Vagina (tissue), 2 donors: ENCODE measurements at places on chromosomes 12 and 14. TPM values are rescaled to one million over a fixed set of nuclear protein-coding genes. Genes with fewer than 3 reads are reported as not detected.

The ESPL1 gene
- total RNA-seq = 17.7 TPM

The SIRT4 gene
- not detected for total RNA-seq

The TMEM52B gene
- total RNA-seq = not detected

The TMCC3 gene
- 11.5 TPM for total RNA-seq

- DNase-seq = no peak
Measured at GRCh38 chr12:122406701-122407164, 15.7 kb downstream of the CLIP1 start.

GRCh38 chr12:1919763-1920162 lies 1.3 kb upstream of the CACNA2D4 start:
- DNase-seq = no peak

GRCh38 chr12:104966677-104967076 lies 8.6 kb upstream of the SLC41A2 start:
- DNase-seq = no peak

DNA sequence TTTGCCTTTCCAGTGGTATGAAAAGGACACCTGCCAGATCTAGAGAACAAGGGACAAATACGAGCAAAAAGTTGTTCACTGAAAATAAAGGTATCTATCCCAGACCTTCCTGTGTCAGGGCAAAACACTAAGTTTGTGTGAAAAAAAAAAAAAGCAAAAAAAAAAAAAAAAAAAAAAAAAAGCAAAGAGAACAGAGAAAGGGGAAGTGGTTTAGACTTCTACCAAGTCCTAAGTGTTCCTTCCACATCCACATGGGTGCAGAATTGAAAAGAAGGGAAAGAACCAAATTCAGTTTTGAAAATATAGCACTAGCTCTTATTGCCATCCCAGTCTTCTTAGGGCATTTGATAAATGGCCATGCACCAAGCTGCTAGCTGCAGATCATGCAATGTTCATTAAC lies 41.7 kb downstream of the ZCRB1 start:
- no peak for DNase-seq

DNA sequence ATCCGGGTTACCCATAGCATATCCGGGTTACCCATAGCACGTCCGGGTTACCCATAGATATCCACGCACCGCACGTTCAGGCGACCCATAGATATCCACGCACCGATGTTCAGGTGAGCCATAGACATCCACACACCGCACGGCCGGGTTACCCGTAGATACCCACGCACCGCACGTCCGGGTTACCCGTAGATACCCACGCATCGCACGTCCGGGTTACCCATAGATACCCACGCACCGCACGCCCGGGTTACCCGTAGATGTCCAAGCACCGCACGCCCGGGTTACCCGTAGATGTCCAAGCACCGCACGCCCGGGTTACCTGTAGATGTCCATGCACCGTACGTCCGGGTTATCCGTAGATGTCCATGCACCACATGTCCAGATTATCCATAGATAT lies 60.3 kb upstream of the SYT1 start:
- no peak for DNase-seq

GRCh38 chr12:58248599-58248998 lies 307.2 kb downstream of the ATP23 start:
- no peak for DNase-seq

DNA sequence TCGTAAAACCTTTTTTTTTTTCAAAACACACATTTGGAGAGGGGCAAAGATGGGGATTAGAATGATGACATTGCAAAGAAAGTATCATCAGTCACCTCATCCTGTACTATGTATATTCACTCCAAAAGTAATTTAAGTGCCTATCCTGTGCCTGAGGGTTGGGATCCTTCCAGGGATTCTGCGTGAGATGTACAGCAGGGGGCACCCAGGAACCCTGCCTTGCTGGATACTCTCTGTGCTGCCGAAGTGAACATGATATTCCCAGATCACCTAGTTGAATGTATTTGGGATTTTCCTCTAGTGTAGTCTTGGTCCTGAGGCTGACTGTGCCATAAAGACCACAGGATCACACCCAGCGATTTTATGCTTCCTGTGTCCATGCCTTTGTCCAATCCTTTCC lies 372.7 kb downstream of the IPO8 start:
- DNase-seq = no peak

DNA sequence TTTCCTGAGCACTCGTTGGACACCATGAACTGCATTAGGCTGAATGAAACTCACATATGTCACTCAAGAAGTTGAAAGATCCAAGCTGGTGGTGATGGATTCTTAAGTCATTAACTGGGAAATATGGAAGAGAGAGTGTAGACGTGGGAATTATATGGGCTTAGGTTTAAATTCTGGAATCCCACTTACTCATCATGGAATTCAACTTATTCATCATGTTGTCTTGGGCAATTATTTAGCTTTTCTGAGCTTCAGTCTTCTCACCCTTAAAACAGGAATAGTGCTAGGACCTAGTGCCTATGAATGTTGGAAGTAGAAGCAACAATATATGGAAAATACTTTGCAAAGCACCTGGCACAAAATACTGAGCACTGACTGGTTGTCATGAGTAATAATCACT lies 292.4 kb upstream of the TBX3 start:
- DNase-seq = no peak

- no peak for DNase-seq
Measured at GRCh38 chr12:113462998-113463745, 8.5 kb downstream of the LHX5 start.

- DNase-seq = no peak
Measured at GRCh38 chr12:79737875-79738718, 47.3 kb upstream of the PAWR start.

DNA sequence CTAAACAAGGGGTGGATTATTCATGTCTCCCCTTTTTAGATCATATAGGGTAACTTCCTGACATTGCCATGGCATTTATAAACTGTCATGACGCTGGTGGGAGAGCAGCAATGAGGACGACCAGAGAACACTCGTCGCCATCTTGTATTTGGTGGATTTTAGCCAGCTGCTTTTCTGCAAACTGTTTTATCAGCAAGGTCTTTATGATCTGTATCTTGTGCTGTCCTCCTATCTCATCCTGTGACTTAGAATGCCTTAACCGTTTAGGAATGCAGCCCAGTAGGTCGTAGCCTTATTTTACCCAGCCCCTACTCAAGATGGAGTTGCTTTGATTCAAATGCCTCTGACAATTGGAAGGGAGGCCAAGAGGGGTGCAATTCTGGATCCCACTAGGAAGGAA lies 5.8 kb upstream of the CCDC63 start:
- DNase-seq = no peak
